ENCODE measurements at places on chromosomes 7 and 10.

DNA sequence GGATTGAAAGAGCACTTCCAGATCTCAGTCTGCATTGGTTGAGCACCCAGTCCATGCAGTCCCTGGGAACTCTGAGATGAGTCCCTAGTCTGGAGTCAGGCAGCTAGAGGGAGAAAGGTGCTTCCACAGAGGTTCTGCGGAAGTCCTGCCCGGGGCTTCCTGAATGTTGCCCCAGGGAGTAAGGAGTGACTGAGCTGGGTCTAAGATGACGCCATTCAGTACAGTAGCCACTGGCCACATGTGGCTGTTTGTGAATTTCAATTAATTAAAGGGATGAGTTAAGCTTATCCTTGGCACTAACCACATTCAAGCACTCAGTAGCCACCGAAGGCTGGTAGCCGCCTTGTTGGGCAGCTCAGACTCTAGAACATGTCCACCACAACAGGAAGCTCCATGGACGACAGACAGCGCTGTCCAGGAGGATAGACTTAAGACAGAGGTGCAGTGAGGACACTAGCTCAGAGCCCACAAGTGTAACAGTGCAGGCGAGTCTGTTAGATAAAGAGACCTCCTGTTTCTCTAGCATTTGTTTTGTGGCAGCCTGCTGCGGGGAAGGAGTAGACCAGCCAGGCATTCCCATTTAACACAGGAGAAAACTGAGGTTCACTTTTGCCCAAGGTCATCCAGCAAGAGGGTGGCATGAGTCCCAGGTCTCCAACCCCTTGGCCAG is 101.6 kb upstream of the PPIF start:
- no peak for DNase-seq

- no peak for DNase-seq
Measured at GRCh38 chr7:2927592-2927991, 83.5 kb upstream of the GNA12 start.

GRCh38 chr10:100969187-100970075 is at the start of gene SEMA4G:
Gene SEMA4G (plus strand): TSS chr10:100969504. CDS start chr10:100972913, 3,409 bp downstream.
- DNase-seq: no peak

GRCh38 chr7:112806156-112806555 is 16.0 kb upstream of the TMEM168 start:
- no peak for DNase-seq

- no peak for DNase-seq
Measured at GRCh38 chr7:133820584-133820983, 306.6 kb upstream of the LRGUK start.

GRCh38 chr7:101363196-101363733 is 590 bp downstream of the COL26A1 start:
- DNase-seq: no peak

GRCh38 chr7:89857767-89858166 is 296.5 kb upstream of the STEAP1 start:
- no peak for DNase-seq

GRCh38 chr7:70069977-70070376 is 471.7 kb downstream of the AUTS2 start:
- DNase-seq: no peak

DNA sequence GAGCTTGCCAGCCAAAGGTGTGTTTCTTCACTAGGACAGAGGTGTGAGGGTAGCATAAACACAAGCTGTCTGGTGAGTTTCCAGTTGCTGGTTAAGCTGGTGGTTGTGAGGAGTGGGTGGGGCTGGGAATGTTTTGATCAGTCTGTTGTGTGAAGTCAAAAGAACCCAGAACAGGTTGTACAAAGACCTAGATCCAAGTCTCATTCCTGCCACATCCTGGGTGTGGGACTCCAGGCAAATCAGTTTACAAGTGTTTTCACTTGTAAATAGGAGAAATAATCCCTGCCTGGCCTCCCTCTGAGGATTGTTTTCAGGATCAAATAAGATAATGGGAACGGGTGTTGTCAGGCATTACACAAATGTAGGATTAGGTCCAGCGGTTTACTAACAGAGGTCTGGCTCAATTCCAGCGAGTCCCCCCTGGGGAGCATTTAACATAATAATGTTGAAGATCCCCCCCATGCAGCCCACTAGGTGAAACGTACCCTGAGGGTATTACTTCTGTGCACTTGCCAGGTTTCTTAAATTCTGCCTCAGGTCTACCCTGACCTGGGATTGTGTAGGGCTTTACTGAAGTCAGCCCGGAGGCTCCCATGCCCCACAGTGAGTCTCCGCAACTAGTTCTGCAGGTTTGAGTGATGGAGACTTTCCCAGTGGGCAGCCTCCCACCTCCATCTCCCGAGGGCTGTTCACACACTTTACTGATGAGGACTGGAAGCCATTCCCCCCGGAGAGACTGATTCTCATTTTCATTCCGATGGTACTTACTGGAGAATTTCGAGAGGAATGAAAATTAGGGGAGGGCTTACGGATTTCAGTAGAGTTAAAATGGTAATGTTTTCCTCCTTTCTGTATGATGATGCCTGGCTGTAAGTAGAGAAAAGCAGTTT is 2.7 kb upstream of the FRAT2 start:
- DNase-seq: no peak

DNA sequence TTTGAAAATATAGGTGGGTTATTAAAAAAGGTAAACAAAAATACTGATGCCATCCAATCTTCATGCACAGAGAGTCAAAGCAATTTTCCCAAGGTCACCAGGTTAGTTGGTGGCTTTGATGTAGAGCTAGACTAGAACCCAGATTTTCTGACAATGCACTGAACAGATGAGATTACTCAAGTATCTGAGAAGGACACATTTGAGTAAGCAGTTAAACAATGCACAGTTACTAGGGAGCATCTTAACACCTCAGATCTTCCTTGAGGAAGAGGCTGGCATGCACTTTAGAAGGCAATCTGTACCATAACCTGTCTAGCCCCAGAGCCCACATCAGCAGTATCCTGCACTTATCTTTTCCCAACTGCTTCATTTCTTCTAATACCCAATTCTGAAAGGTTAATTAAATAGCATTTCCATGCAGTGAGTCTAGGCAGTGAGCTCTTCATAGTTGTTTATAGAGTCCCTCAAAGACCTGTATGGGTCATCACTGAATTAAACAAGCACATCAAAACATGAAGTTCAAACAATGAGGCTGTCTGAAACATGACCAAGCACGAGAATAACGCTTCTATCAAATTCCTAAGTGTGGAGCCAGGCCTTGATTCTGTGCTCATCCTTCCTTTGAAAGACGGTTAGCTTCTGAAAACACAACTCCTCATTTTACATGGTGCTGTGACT is 38.2 kb upstream of the ANK3 start:
- no peak for DNase-seq

- no peak for DNase-seq
Measured at GRCh38 chr10:16585103-16585502, 63.4 kb upstream of the C1QL3 start.

DNA sequence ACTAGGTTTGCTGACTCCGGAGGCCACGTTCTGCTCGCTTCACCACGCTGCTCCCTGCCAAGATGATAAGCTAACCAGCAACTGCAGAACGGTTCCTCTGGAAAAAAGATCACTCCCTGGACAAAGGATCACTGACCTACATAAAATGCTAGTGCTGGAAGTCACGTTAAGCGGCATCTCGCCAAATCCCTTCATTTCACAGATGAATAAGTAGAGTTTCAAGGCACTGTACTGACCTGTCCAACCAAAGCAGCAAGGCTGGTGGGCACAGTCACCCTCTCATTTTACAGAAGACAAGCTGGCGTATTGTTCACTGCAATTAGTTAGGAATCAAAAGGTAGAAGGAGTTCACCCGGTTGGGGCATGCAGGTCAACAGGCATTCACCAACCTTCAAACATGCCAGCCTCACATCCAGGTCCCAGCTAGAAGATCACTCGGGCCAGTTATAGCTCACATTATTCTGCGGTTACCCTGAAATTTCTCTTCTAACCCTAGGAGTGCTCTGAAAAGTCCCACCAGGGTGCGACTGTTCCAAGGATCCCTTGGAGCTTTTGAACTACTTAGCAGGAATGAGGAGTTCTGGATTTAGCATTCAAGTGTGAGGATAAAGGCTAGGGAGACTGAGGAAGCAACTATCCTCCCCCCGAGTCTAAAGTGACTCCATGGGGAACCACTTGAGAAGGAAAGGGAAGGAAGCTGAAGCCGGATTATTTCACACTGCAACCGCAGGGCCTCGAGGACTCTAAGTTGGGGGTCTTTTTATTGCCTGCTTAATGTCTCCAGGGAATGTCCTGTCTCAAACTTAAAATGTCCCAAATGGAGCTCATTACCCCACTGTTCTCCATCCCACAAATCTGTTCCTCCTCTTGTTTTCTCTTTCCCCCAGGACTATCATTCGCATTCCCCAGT is 32.8 kb downstream of the HIPK2 start:
- DNase-seq: no peak

DNA sequence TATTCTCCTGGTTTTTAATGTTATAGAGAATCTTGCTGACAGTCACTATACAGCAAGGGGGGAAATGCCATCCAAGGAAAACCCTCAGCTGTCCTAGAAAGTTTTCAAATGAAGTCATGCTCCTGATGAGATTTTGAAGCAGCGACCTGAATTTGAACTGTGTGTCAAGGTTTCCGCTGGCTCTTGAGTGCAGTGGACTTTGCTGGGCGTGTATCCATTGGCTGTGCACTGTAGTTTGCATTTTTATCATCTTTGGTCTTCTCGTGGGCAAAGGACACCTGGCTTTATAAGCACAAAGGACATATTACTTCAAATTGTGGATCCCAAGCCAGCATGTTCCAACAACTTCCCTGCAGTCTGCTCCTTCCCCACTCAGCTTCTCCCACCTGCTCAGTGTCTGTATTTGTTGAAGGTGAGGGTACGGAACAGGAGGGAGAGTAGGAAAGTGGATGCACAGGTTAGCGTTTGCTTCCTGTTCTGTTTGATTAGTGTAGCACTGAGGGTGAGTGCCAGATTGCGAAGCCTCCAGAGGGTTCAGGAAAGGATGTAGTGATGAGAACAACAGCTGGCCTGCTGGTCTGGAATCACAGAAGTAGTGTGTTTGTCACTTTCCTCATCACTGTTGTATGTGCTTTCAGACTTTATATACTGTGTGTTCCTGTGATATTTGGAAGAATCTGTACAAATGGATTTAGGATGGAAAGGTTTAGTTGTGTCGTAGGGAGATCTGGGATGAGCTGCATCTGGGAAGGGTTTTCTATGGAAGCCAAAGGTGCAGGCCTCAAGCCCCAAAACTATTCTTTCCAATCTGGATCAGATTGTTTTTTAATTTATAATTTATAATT is 204.8 kb downstream of the BMPER start:
- DNase-seq: no peak

- DNase-seq: peak; percentile 80
Measured at GRCh38 chr10:80453842-80454512, at the start of gene TSPAN14. Gene TSPAN14 (plus strand): TSS chr10:80454310. CDS start chr10:80489234, 34,924 bp downstream.

DNA sequence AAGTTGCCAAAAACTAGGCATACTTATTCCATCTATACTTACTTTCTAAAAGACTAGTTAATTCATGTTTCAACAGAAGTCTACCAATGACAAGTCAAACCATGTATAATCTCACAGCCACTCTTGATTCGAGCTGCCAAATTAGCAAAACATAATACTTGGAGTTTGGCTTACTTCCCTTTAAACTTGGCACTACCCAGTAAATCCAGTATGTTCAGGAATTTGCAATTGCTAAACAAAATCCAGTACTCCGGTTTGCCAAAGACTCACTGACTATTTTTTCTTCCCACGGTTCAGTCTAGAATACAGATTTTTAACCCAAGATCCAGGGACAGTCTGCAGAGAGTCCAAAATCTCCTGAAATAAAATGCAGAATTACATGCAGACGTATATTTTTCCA is 4.6 kb downstream of the OAT start:
- DNase-seq: no peak

GRCh38 chr7:29146888-29147609 is 712 bp upstream of the CPVL start:
- DNase-seq: no peak

- no peak for DNase-seq
Measured at GRCh38 chr10:27413831-27414348, 90.2 kb upstream of the RAB18 start.

DNA sequence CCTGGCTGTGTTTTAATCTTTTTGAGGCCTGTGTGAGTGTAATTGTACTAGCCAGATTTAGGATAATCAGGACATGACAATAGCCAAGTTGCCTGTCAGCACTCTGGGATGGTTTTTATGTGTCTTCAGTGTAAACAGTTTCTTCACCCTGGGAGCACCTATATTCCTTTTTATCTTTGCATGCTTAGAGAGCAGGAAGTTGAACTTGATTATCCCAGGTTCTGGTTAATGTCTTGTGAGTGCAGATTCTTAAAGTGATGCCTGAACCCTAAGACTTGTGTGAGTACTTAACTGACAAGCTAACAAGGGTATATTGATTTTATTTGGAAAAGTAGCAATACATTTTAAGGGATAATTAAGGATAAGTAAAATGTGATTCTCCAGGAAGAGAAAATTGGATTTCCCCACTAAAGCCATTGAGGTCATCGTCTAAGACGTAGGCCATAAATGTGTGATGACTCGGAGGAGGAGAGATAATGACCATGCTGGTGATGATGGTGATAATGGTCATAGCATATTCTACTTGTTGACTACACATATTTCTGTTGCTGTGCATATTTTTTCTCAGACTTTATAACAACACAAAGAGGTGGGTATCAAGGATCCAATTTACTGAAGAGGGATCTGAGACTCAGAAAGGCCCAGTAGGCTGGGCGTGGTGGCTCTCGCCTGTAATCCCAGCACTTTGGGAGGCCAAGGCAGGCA is 234.7 kb downstream of the CAMK1D start:
- DNase-seq: no peak

All from stimulated activated CD4-positive, alpha-beta T cell treated with anti-CD3 and anti-CD28 coated beads, TNF-alpha, amount 100 ng/mL, for 24 hours (primary cell).